Stimulated activated naive B cell treated with anti-CD40 and anti-IgM and Interleukin-4, amounts not matched to agents 10 μg/mL and 1 μg/mL and 100 μg/mL, for 72 hours (primary cell): ENCODE measurements at places on chromosomes 5 and 9.

DNA sequence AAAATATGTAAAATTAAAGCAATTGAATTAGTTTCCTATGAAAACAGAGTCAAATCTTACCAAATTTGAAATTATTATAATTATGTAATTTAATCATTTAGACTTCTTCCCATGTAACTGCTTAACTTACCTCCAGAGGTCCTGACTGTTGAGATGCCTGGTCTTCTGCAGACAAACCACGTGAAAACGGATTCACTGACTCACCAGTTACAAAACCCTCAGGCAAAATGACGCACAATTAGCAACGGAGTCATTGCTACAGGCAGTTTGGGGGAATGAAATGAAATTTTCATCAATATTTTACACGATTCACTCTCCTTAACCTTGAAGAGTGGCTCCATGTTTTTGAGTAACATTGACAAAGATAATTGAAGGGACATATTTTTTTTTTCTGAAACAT lies 460.8 kb downstream of the MTRR start:
- DNase-seq, result no peak

GRCh38 chr5:66597183-66597757 lies 1.1 kb downstream of the MAST4 start:
- no peak for DNase-seq

DNA sequence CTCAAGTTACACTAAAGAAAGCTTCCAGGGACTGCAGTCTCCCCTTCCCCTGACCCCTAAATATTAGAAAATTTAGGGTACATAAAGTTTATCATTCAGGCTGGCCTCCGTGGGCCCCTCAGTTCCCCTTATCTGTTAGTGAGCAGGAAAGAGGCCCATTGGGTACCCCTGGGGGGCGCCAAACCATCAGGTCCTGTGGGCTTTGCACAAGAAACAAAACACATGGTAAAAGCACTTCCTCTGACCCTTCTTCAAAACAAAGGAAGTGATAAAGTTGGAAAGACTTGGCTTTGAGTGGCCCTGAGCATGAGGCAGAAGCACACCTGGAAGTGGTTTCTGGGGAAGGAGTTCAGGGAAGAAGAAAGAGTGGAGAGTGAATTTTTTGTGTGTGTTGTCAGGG lies 213.0 kb downstream of the SMARCA2 start:
- DNase-seq, result no peak

GRCh38 chr5:95369782-95370181 lies 21.4 kb upstream of the FAM81B start:
- DNase-seq, result no peak

DNA sequence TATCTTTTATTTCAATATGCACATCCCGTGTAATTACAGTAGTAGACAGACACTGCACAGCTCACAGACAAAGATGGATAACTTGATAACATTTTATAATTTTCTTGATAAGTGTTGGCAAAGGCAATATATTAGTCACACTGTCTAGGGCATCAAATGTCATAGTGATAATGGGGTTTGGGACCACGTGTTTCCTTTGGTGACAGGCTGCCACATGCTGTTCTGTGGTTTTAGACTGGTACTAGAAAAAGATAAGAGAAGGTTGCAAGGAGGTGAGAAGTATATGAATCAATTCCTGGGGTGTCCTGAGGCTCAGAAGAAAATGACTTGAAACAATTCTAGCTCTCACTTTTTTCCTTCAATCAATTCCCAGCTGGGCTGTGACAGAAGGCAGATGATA lies 258.8 kb upstream of the CHD1 start:
- no peak for DNase-seq

DNA sequence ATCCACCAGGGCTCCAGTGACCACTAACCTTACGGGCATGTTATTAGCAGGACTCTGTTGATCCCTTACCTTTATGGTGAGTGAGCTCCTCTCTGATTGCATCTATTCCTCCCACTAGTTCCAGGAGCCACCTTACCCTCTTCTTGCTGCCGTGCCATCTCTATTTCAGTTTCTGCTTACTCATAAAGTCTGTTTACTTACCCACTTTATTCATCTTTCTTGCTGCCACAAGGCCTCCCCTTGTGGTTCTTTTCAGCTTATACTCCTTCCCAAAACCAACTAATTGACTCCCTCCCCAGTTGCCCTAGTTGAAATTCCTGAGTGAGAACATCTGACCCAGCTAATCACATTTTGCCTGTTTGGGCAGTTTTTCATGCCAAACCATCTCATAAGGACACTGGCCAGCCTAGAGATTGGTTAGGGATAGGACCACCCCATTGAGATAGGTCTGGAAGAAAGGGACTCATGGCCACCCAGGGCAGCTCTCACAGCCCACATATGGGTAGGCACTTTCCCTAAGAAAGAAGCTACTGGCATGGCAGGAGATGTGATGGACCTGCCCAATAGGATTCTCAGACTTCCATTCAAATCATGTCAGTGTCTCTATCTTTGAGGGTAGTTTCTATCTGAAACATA lies 412.7 kb downstream of the EFNA5 start:
- no peak for DNase-seq

- DNase-seq, result no peak
These were observed 1122.5 kb upstream of the WWC1 start for GRCh38 chr5:167168971-167169370.

DNA sequence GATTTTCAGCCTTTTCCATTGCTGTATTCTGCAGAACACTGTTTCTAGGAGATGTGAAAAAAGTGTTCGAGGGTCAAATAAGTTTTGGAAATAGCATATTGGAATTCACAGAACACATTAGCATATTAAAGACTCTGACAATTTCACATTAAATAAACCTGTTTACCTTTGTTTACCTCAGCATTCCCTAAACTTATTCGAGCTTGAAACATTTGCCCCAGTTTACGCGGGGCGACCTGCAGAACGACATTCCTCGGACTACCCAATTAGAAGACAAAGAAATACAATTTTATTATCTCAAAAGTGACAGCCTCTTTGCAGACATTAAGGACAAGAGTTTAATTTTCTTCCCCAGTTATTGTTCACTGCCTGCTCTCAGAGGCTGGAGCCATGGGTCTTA lies 110.3 kb upstream of the NFIB start:
- DNase-seq, result no peak

DNA sequence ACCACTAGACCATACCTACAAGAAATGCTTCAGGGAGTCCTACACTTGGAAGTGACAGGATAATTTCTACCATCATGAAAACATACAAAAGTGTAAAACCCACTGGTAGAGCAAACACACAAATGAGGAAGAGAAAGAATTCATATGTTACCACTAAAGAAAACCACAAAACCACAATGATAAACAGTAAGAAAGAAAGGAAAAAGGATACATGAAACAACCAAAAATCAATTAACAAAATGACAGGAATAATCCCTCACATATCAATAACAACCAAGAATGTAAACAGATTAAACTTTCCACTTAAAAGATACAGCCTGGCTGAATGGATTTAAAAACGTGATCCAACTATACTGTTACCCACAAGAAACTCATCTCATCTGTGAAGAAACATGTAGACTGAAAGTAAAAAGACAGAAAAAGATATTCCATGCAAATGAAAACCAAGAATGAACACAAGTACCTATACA lies 83.4 kb downstream of the LPAR1 start:
- no peak for DNase-seq

- DNase-seq, result no peak
These were observed 14.0 kb upstream of the PDLIM4 start for GRCh38 chr5:132243366-132243977.
